Activated T-helper 1 cell treated with anti-CD3 and anti-CD28 coated beads, Interleukin-2, amount 50 U/mL, for 16 hours (primary cell): ENCODE measurements at places on chromosomes 6 and 20.

DNA sequence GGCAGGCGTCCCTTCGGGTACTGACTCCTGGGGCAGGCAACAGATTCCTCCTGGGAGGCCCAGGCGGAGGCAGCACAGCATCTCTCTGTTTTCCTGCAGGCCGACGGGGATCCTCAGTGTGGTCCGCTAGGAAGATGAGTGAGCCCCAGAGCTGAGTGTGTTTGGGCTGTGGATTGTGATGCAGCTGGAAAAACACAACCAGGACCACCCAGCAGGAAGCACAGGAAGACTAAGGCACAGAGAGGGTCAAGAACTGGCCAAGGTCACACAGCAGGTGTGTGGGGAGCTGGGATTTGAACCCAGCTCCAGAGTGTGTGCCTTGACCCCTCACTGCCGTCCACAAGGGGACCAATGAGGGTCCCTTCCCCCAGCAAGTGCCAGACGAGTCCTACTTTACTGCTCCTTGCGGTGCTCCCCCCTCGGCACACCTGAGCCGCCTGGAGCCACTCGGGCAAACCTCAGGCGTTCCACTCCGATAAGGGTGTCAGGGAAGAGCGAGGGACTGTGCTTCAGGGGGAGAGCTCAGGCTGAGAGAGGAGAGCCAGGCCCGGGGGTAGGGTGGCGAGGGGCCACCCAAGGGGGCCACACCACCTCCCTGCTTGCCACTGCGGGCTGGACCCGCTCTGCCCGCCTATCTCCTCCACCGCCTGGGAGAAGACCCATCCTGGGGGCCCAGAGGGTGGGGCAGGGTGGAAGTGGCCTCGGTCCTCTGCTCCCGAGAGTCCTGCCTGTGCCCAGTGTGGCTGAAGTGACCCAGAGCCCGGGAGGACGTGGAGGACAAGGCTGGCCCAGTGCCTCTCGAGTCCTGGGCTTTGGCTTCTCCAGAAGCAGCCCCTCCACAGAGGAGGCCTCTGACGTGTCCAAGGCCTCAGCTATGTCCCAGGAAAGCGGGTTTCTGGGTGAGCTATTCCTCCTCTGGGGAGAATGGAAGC is 63.3 kb downstream of the YTHDF1 start:
- DNase-seq, result no peak

DNA sequence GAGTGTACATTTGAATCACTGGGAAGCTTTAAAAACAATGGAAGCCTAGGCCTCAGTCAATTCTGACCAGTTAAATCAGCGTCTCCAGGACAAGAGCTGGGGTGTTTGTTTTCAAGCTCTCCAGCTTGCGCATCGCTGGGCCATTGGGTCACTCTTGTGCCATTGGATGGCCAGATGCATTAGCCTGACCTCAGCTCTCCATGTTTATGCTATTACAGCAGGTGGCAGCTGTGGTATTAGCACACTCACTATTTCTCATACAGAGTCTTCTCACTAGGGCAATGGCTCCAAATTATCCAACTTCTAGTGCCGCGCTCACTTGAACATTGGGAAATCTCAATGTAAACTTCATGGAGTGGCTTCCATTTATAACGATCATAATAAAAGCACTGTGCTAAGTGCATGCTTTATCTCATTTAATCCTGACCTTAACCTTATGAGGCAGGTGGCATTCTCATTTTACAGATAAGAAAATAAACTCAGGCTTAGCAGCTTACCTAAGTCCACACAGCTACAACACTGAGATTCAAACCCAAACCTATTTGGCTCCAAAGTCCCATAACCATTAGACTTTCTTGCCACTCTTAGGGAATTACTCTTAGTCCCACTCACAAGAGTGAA is 108.8 kb downstream of the PPP1R14C start:
- no peak for DNase-seq

GRCh38 chr6:137283080-137283479 is 63.9 kb upstream of the IFNGR1 start:
- no peak for DNase-seq

- DNase-seq, result no peak
These were observed 41.9 kb upstream of the LRRC1 start for GRCh38 chr6:53752856-53753255.

- DNase-seq, result no peak
These were observed 152.4 kb upstream of the PROKR2 start for GRCh38 chr20:5469111-5469510.

DNA sequence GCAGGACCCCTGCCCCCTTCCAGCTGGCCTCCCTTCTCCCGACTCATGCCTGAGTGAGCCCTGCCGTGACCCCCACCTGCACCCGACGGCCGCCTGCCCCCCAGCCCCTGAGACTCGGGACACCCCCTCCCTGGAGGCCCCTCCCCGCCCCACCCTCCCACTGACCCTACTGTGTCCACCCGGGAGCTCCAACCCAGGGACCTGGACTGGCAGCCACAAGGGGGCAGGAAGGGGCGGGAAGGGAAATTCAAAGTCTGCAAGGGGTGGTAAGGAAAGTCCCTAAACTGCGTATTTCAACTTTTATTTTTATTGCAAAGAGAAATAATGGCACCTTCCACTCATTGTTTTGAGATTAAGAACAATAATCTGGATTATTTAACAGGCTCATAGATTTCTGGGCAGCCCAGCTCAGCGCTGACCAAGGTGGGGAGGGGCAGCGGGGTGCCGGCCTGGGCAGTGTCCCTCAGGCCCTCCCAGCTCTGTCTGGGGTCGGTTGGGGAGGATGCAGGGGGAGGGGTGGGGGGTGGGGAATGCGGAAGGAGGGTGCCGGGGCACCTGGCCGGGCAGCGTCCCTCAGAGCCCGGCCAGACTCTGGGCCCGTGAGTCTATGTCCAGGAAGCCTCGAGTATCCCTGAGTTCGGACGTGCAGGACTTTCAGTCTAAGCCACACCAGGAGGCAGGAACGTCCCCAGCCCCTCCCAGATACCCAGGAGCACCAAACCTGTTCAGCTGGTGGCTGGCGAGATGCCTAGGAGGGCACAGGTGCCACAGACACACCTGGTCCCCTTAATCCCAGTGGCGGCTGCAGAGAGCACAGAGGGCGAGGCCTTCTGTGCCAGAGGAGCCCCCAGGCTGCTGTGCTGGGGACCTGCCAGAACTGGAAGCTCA is 1.3 kb upstream of the PTK6 start:
- DNase-seq, result no peak

GRCh38 chr20:2387580-2387979 is 6.9 kb downstream of the TGM6 start:
- DNase-seq, result no peak

DNA sequence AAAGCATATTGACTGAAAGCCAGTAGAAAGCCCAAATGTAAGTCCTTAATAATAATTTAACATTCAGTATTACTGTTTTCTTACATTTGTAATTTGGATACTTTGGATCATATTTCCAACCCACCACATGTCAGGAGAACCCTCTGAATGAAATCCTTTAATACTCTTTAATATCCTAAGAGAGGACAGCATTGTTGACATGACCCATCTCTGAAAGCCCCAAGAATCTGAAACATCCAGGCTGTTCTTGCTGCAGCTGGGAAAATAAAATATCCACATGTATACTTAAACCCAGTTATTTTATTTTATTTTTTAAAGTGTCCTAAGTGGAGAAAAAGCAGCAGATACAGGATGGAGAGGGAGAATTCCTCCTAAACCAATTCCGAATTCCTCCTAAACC is 130.8 kb upstream of the RIPOR2 start:
- no peak for DNase-seq

GRCh38 chr6:55528624-55529023 is 50.4 kb downstream of the HMGCLL1 start:
- no peak for DNase-seq

GRCh38 chr6:128172752-128173682 is 272.2 kb upstream of the THEMIS start:
- no peak for DNase-seq

DNA sequence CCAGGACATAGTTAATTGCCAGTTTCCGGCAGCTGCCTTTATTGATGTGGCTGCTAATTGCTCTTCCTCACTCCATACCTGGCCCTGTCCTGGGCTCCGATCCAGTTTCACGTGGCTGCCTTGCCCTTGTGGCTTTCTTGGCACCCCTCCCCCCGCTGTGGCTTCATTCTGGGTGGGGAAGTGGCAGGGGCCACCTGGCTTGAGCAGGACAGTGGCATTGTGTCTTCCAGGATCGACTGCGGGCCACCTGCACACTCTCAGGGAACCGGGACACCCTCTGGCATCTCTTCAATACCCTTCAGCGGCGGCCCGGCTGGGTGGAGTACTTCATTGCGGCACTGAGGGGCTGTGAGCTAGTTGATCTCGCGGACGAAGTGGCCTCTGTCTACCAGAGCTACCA is 10.8 kb downstream of the MAVS start:
- DNase-seq, result no peak

DNA sequence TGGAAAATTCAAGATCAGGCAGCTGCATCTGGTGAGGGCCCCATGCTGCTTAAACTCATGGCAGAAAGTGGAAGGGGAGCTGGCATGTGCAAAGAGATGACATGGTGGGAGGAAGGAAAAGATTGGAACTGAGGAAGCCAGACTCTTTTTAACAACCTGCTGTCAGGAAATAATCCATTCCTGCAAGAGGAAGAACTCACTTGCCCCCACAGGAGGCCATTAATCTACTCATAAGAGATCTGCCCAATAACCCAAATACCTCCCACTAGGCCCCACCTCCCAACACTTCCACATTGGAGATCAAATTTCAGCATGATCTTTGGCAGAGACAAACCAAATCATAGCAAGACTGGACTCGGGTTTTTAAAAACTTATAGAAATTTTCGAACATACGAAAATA is 200.5 kb upstream of the KCNQ5 start:
- DNase-seq, result no peak

DNA sequence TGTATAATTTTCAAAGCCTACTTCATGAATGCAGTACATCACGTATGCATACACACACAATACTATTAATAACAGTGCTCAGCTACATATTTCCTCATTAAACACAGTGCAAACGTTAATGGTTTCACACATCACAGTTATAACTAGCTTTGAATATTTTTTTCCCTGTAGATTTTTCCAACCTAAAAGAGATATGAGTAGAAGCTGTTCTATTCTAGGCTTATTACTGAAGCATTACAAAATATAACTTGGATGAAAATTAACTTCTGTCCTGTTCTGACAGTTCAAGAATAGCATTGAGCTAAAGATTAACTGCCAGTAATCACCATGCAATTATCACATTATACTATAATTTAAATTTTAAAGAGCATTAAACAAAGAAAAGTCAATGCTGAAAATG is 6.2 kb downstream of the LMBRD1 start:
- DNase-seq, result no peak

- DNase-seq, result no peak
These were observed 569.1 kb upstream of the ID4 start for GRCh38 chr6:19268117-19268516.

- no peak for DNase-seq
These were observed 140.9 kb downstream of the GRIK2 start for GRCh38 chr6:101534386-101534785.

GRCh38 chr6:14016935-14017625 is 92.3 kb downstream of the RNF182 start:
- no peak for DNase-seq

DNA sequence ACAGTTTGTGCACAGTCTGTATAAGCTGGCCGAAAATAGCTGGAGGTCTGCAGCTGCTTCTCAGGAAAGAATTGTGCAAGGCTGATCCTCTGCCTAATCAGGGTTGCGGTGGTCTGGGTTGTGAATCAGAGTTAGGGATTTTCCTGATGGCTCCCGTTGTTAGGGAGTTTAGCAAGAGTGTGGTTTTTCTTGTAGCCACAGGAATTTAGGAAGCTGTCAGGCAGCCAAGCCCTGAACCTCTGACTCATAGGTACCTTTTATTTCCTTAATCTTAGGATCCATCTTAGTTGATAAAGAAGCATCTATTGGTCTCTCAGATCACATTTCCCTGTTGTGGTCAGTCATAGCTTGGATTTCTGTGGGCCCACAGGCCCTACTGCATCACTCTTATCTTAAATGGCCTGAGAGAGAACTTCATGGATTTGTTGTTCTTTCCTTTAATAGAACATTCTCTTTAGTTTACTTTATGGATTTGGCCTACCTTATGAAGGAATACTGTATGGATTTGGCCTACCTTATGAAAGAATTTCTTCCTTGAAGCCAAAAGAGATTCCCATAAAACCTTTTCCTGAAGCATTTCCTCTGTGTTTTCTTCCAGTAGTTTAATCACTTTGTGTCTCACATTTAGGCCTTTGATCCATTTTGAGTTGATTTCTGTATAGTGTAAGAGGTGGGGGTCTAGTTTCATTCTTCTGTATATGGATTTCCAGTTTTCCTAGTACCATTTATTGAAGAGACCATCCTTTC is 10.3 kb downstream of the KIF25 start:
- DNase-seq, result no peak

DNA sequence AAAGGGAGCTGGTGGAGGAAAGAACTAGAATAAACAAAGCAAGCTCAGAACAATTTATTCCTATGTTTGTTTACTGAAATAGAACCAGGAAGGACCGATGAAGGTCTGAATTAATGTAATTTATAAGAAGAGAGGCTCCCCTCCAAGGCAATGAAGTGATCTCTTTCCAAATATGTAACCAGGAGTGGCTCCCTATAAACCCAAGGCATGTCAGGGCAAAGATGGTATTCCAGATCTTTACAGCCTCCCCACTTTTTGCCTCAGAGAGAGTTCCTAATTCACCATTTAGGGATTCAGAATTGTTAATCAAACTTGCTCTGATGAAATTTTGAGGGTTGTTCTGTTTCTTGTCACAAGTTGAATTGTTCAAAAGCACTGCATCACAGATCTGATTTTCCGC is 88.8 kb downstream of the HDGFL1 start:
- no peak for DNase-seq

- no peak for DNase-seq
These were observed 322.6 kb downstream of the PRKN start for GRCh38 chr6:162404951-162405350.

DNA sequence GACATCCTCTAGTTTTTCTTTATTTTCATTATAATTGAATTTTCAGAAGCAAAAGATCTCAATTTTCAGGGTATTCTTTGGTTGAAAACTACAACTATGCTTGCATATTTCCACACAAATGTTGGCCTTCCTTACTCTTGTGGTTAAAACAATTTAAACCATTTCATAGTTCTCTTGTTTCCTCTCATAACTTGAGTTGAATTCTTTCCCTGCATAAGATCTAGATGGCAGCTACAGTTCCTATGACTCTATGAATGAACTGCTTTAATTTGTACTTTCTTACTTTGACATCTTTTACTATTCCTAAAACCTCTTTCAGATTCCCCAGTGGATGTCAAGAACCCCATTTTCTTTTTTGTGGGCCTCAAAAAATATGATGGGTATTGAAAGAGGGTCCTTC is 564.5 kb downstream of the NKAIN2 start:
- DNase-seq, result no peak

DNA sequence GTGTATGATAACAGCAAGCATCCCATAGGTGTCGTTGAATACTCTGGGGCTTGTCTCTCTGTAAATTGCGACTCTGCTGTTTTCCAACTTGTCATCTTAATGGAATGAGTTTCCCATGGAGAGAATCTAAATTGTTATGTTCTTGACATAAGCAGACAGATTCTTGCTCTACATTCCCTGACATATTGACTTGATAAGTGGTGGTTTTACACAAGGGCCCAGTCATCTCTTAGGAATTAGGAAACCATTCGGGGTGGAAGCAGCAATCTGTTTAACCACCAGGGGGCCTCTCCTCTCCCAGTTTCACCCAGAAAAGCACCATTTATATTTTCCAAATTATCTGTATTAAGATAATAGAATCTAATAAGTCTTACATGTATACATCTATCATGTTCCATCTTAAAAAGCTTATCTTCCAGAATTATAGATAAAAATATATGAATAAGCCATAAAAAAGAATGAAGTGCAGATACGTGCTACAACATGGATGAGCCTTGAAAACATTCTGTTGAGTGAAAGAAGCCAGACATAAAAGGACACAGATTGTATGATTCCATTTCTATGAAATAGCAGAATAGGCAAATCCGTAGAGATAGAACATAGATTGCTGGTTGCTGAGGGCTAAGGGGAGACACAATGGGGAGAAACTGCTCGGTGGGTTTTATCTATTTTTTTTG is 23.1 kb upstream of the MROH8 start:
- no peak for DNase-seq
